ENCODE measurements at places on chromosomes 13 and 19.

DNA sequence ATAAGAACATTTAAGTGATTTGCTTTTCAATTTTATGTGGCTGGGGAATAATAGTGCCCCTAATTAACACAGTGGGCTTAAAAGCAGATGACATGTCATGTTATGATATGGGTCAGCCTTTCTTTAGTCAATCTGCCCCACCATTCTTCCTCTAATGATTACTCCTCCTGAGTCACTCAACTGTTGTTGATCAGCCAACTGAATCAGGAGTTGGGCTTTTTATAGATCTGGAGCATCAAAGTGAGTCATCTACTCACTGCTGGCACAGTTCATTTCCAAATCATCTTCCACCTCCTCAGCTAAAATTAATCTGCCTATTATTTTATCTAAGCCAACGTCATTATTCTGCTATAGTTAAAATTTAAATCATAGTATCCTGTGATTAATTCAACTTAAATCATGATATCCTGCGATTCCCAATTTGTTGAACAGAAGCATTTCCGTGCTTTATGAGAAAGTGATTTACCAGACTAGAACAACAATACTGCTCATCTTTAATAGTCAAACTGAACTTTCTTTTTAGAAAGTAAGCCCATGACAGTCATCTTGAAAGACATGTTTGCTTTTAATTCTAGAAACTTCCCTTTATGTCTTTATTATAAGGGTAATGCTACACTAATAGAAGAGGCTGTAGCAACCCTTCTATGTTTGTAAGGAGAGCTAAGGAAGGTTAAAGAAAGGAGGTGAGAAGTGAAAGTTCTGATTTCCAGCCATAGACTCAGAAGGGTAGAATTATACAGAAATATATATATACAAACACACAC is 551.4 kb downstream of the TBC1D4 start:
- DNase-seq, result no peak

DNA sequence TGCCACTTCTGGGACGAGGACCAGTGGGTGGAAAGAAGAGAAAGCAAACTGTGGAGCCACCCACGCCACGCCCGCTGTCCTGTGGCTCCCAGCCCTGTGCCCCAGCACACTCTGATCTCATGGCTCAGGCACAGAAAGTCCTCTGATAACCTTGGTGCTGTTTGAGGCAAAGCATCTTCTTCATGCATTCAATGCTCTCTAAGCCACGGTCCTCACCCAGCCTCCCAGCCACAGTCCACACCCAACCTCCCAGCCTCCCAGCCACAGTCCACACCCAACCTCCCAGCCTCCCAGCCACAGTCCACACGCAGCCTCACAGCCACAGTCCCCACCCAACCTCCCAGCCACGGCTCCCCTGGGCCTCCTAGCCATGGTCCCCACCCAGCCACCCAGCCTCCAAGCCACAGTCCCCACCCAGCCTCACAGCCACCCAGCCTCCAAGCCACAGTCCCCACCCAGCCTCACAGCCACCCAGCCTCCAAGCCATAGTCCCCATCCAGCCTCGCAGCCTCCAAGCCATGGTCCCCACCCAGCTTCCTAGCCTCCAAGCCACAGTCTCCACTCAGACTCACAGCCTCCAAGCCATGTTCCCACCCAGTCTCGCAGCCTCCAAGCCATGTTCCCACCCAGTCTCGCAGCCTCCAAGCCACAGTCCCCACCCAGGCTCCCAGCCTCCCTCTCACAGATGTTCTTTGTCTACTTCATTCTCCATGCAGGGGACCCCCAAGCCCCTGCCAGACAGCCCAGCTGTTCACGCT is 74.9 kb downstream of the SOX1 start:
- DNase-seq, result no peak

DNA sequence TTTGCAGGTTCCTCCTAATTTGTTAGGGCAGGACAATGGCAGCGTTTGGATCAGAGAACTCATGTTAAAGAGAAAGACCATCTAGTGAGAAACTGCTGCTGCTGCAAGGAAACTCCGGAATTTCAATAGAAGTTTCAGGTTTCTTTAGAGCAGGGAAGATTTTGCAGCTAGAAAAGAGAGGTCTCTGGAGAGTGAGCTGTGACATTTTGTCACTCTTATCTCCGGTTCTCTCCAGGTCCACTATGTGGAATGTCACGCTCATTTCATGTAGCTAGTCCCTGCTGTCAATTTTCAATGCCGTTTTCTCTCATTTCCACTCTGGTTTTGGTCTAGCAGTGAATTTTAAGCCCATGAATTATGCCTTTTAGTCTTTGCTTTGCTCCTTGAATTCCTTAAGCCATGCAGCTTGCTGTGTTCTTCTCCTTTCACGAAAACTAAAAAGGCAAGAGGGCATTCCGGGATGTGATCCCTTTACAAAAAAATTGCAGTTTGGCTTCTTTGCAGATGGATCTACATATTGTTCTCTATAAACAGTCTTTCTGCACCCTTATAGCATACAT is 46.7 kb upstream of the POSTN start:
- no peak for DNase-seq

DNA sequence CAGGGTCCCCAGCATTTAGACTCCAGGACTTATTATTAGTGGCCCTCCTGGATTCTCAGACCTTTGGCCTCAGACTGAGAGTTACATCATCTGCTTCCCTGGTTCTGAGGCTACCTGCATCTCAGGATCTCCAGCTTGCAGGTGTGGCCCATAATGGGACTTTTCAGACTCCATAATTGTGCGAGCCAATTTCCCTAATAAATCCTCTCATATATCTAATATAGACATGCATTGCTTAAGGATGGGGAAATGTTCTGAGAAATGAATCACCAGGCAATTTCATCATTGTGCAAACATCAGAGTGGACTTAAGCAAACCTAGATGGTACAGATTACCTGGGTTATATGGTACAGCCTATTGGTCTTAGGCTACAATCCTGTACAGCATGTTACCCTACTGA is 116.5 kb upstream of the FBXL3 start:
- no peak for DNase-seq

DNA sequence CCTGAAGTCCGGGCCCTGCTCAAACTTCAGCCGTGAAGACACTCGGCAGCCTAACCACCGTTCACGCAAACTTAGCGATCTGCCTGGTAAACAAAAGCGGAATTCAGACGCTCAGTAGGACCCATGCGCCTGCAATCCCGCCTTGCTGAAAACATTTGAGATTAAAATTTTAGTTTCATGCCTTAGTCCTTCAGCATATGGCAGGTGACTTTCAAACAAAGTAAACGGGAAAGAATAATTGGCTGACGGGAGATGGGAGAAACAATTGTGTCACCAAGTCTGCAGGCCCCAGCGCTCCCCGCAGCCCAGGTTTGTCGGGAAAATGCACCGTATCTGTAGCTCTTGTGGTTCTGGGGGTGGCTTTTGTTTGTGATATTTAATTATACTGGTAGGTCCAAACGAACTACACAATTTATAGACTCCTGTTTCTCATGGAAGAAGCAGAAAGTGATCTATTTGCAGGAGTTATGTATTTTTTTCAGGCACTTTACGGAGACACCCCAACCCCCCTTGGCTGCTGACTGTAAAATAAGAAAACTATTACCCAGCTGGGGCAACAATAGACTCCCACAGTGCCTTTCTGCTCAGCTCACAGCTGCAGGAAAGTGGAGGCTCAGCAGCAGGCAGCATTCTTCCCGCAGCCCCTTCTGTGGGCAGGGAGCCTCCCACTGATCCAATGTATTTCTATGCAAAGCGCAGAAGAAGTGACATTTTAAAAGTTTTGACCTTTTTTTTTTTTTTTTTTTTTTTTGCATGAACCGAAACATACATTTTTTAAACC is 94.8 kb downstream of the SOX1 start:
- no peak for DNase-seq

DNA sequence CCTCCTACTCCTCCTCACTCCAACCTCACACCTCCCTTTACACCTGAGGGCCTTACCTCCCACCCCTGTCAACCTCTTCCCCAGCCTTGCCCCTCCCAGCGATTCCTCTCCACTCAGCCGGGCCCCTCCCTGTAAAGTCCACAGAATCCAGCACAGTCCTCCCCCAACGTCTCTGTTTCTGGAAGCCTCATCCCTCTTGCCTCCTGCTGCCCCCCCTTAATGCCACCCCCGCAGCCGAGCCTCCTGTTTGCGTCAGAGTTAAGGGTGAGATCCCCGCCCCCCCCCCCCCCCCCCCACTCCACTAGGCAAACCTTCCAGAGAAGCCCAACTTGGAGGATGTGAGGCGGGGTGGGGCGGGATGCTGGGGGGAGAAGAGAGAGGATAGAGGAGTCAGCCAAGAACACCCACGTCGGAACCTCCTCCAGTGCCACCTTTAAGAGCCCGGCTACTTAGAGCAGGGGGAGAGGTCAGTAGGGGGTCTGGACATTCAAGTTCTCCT is 2.1 kb downstream of the UNC13A start:
- no peak for DNase-seq

GRCh38 chr13:46633416-46633815 is 80.4 kb downstream of the LRCH1 start:
- no peak for DNase-seq

DNA sequence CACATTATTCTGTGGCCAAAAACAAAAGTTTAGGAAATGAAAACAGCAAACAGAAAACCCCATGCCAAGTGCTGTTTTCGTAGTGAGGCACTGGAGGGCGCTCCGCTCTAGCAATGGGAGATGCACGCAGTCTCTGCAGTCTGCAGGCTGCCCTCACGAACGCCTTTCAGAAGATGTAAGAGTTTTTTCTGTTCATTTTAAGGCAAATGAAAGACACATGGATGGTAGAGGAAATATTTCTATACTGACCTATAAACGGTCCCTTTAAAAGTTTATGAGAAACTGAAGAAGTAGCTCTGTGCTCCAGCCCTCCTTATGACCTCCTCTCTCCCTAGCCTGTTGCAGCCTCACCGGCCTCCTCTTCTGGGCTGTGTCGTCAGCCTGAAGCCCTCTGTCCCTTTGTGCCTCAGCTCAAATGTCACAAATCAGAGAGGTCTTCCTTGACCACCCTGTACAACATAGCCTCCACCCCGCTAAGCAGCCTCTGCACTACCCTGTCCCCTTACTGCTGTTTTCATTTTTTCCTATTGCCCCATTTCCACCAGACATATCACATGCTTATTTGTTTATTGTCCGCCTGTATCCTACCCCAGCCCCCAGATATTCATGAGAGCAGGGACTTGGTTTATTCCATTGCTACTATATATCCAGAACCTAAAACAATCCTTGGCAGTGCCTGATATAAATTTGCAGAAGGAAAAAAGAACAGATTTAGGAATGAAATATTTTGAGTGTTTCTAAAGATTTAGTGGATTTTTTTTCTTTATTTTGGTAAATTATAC is 116.4 kb downstream of the TM9SF2 start:
- peak; percentile 35 for DNase-seq

- no peak for DNase-seq
These were observed 14.5 kb upstream of the ICAM3 start for GRCh38 chr19:10353793-10354391.

GRCh38 chr19:38551450-38551813 is 66.3 kb downstream of the MAP4K1 start:
- DNase-seq, result no peak

DNA sequence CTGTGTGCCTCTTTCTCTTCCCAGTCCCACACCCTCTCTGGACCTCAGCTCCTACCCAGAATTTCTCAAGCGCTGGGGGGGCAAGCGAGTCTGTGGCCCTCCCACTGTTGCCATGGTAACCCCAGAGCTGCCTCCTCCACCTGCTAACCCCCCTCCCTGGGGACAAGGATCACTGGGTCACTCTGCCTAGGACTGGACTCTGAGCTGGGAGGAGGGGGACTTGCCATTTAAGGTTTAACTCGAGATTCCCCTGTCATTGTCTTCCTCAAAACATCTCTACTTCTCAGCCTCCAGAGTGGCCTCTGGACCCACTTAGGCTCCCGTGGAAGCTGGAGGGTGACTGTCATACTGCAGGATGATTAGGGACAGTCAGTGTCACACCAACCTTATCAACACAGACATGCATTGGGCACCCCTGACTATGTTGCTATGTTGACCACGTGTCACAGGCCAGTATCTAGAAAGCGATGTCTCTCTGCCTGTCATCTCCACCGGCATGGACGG is 2.2 kb downstream of the PALM3 start:
- no peak for DNase-seq

DNA sequence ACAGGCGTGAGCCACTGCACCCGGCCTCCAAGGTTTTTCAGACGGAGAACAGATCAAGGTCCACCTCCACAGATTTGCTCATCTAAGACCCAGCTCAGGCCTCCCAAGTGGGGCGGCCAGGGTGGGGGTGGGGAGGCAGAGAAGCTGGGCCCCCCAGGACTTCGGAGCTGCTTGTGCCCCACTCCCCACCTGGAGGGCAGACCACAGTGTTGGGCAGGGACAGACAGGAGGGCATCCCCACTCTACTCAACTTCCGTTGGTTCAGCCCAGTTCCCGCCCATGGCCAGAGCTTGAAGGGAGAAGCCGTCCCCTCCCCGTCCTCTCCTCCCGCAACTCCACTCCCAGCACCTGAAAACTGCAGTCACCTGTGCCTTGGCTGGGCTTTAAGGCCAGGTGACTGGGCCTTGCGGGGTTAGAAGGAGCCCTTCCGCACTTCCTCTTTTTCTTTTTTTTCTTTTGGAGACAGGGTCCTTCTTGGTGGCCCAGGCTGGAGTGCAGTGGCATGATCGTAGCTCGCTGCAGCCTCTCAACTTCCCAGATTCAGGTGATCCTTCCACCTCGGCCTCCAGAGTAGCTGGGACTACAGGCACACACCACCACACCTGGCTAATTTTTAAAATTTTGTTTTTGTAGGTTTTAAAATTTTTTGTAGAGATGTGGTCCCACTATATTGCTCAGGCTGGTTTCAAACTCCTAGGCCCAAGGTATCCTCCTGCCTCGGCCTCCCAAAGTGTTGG is 734 bp upstream of the LRRC8E start:
- DNase-seq, result no peak

DNA sequence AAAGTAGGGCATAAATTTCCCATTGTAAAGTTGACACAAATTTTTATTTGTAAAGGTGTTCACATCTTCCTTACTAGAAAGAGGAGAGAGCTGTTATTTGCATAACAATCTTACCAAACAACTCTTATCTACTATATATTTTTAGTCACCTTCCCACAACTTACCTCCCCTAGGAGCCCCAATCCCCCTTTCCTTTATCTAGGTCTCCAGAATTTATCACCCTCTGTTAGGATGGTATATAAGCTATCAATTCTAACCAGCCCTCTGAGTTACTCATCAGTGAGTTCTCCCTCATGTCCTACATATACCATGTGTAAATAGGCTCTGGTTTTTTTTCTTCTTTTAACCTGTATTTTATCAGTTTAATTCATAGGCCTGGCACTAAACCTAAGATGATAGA is 62.2 kb downstream of the DCT start:
- no peak for DNase-seq

- DNase-seq, result no peak
These were observed 5.5 kb upstream of the TYROBP start for GRCh38 chr19:35913589-35913988.

- no peak for DNase-seq
These were observed 459.2 kb downstream of the FGF14 start for GRCh38 chr13:101942535-101943157.

- peak; percentile 94 for DNase-seq
These were observed 81.2 kb downstream of the STARD13 start for GRCh38 chr13:33204130-33204927.

- no peak for DNase-seq
These were observed 3.3 kb upstream of the PEX11G start for GRCh38 chr19:7492142-7492541.
